ENCODE measurements at places on chromosomes 2 and 18.

GRCh38 chr2:47029737-47030524 is 114.3 kb upstream of the MCFD2 start:
- no peak for DNase-seq

GRCh38 chr18:10559553-10560451 is 34.0 kb downstream of the NAPG start:
- no peak for DNase-seq

GRCh38 chr2:31196622-31197021 is 20.7 kb downstream of the CAPN14 start:
- DNase-seq, result no peak

DNA sequence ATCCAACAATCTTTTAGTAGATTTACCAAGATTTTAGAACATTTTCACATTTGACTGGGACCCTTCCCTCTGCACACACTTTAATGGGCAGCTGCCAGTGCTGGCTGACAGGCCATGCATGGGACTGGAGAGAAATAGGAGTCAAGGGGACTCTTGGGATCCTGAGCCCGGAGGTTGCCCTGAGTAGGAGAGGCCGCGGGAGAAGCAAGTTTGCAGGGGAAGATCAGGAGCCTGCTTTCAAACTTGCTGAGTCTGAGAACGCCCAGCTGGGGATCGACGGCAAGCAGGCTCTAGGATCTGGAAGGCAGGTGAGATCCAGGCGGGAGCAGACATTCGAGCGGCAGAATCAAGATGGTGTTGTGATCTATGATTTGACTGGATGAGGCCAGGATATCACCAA is 186.1 kb downstream of the HDAC4 start:
- no peak for DNase-seq

DNA sequence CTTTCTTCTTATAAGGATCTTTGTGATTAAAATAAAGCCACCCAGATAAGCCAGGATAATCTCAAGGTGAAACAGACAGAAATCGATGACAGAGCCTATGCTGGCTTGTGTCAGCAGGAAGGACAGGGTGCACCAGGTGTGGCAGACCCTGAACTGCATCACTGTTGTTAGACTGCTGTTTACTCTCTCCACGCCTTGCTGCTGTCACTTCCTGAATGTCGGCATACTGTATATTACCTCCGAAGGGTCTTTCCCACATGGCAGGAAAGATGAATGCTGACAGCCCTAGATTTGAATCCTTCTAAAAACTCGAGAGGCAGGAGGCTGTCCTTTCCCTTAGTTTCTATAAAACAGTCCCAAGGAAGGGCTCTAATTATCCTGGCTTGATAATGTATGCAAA is 18.9 kb upstream of the TMEM163 start:
- DNase-seq, result no peak

GRCh38 chr2:23293063-23293462 is 91.9 kb upstream of the KLHL29 start:
- no peak for DNase-seq

DNA sequence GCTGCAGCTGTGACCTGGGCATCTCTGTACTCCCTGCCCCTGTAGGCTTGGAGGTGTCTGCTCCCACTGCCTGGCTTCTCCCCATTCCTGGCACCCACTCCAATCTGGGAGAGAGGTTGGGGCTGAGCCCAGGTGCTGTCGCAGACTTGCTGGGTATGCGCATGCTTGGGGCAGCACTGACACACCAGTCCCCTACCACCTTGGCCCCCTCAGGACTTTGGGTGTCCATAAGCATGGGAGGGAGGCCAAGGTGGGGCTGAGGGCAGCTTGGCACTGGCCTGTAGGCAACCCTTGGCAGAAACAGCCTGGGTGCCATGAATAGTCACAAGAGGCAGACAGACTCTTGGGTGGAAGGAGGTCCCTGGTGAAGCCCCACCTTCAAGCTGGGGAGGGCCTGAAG is 136.8 kb downstream of the QPCT start:
- DNase-seq, result no peak

- no peak for DNase-seq
These were observed 3.1 kb downstream of the TWIST2 start for GRCh38 chr2:238851026-238851425.

DNA sequence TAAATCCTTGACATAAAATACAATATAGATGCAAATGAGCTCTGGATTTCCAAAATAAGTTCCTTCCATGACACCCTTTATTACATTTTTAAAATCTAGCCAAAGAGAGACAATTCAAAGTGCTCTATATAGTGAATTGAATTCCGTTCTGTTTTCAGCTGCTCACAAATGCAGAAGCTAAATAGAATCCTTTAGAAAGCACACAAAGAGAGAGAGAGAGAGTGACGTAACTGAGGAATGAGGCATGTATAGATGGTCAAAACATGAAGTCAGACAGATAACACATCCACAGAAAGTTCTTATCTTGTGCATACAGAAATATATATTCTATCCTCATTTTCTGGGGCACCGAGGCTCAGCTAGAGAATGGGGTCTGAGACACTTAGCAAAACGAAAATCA is 344.7 kb upstream of the NETO1 start:
- no peak for DNase-seq

GRCh38 chr18:7779211-7779610 is 212.1 kb downstream of the PTPRM start:
- no peak for DNase-seq

GRCh38 chr2:145408980-145409379 is 889.1 kb upstream of the ZEB2 start:
- DNase-seq, result no peak

- DNase-seq, result no peak
These were observed 3.7 kb downstream of the INHA start for GRCh38 chr2:219575566-219576504.

- DNase-seq, result no peak
These were observed 34.8 kb upstream of the HNMT start for GRCh38 chr2:137929519-137929916.

GRCh38 chr2:85216927-85217326 is 83.7 kb downstream of the TCF7L1 start:
- no peak for DNase-seq

GRCh38 chr2:202752071-202752470 is 117.3 kb downstream of the FAM117B start:
- no peak for DNase-seq

GRCh38 chr2:144376926-144377325 is 143.0 kb downstream of the ZEB2 start:
- DNase-seq, result no peak

GRCh38 chr18:68800075-68800474 is 2.2 kb downstream of the CCDC102B start:
- no peak for DNase-seq

DNA sequence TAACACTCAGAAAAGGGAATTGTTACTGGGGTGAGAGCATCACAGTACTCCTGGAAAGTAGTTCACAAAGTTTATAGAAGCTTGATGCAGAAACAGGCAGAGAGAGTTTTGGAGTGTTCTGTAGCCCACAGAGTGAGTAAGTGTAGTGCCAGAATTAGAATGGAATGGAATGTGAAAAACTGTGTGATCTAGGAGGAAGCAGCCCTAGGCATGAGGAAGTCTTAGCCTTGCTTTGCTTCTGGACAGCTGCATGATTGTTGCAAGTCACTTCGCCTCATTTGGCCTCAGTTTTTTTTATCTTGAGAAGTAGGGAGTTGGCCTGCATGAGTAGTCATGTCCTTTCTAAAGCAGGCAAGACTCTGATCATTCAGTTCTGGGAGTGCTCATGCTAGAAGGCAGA is 10.9 kb downstream of the SERPINB12 start:
- DNase-seq, result no peak

- DNase-seq, result no peak
These were observed 246.1 kb downstream of the NRXN1 start for GRCh38 chr2:50785816-50786215.

Measured in activated CD4-positive, alpha-beta T cell treated with anti-CD3 and anti-CD28 coated beads, Interleukin-2, amount 50 U/mL, for 1 hour (primary cell).